ENCODE measurements at places on chromosomes 1 and 21. TPM values are rescaled to one million over a fixed set of nuclear protein-coding genes. Genes with fewer than 3 reads are reported as not detected.

The AK5 gene
- 7.9 TPM for total RNA-seq

The DMRTA2 gene
- total RNA-seq: 0.26 TPM

The MATN1 gene
- 0.11 TPM for total RNA-seq

The PDZK1IP1 gene
- 7.6 TPM for total RNA-seq

The FAM151A gene
- 0.32 TPM for total RNA-seq

The RNU1-2 gene
- total RNA-seq: not detected

The SASS6 gene
- 4.0 TPM for total RNA-seq

The S100A3 gene
- total RNA-seq: 114 TPM

The GRIK3 gene
- not detected for total RNA-seq

The BLZF1 gene
- 12.8 TPM for total RNA-seq

The GPR153 gene
- total RNA-seq: 3.4 TPM

Data from A549 treated with Mapracorat at 1 μM for 4 hours (cell line).